ENCODE measurements at places on chromosomes 12 and 14.

- no peak for DNase-seq
Observed at GRCh38 chr12:79156846-79157463, 292.4 kb downstream of the SYT1 start.

- no peak for DNase-seq
Observed at GRCh38 chr12:107600581-107601144, 84.9 kb upstream of the PWP1 start.

- no peak for DNase-seq
Observed at GRCh38 chr14:95464514-95464913, 51.9 kb downstream of the SYNE3 start.

DNA sequence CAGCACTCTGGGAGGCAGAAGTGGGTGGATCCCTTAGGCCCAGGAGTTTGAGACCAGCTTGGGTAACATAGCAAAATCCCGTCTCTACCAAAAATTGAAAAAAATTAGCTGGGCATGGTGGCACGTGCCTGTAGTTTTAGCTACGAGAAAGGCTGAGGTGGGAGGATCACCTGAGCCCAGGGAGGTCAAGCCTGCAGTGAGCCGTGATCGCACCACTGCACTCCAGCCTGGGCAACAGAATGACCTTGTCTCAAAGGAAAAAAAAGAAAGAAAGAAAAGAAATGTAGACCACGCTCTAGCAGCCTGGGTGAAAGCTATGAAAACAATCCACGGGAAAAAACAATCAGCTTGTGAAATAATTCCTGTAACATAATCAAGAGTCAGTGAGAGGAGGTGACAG, 29.0 kb downstream of the SARNP start:
- no peak for DNase-seq

DNA sequence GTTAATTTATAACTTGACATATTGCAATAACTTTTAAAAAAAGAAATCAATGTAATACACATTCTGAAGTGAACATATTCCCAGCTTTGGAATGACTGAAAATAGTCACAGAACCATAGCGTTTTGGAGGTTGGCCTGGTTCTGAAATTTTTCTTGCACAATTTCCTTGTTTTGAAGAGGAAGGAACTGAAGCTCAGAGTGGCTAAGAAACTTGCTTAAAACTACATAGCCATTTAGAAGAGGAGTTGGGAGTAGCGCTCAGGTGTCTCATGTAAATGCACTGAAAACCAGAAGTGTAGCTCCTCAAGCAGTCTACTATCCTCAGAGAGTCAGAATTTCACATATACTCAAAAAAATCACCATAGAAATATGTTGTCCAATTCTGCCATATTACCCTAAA, 41.2 kb downstream of the SLC38A1 start:
- no peak for DNase-seq

DNA sequence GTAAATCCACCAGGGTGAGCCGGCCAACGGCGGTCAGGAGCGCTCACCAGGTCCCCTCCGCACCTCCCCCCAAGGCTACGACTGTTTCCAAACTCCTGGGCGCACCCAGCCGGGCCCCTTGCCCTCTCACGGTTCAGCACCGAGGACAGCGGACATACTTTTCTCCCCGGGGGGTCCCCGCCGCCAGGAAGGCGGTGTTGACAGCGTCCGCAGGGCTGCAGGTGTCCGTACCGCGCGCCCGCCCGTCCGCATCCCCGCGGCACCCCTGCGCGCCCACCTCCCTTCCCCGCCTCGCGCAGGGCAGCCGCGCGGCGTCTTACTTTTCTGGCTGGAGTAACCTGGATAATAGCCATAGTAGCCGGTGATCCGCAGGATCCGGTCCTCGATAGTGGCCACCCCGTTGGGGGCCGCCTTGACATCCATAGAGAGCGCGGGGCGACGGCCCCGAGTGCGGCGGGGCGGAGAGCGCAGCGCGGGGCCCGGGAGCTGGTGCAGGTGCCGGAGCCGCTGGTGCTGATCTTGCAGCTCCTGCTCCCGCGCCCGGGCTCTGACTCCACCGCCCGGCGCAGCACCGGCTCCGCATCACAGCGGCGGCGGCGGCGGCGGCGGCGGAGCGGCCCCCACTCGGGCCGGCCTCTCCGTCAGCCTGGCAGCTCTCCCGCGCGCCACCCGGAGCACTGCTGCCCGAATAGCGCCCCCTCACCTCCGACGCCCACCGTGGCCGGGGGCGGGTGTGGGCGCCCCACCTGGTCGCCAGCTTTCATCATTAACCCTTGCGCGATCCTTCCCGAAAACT, at the start of gene SLC35F4:
Gene SLC35F4 (minus strand): TSS at position 690 of the 796 bp plus-strand sequence.
- no peak for DNase-seq

GRCh38 chr12:132436791-132437251, 53.1 kb upstream of the FBRSL1 start:
- no peak for DNase-seq

GRCh38 chr12:10722502-10722904, 620 bp downstream of the YBX3 start:
- DNase-seq: no peak

DNA sequence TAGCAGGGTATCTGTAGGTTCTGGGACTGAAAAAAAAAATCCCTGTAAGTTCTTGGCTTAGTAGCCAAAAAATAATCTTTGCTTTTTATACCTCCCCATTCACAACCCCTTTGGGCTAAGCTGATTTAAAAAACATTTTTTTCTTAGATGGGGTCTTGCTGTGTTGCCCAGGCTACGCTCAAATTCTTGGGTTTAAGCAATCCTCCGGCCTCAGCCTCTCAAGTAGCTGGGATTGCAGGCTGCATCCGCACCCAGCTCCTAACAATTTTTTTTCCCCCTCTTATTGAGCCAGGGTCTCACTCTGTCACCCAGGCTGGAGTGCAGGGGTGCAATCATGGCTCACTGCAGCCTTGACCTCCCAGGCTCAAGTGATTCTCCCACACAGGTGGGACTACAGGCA, 9.1 kb upstream of the ISM2 start:
- DNase-seq: no peak

DNA sequence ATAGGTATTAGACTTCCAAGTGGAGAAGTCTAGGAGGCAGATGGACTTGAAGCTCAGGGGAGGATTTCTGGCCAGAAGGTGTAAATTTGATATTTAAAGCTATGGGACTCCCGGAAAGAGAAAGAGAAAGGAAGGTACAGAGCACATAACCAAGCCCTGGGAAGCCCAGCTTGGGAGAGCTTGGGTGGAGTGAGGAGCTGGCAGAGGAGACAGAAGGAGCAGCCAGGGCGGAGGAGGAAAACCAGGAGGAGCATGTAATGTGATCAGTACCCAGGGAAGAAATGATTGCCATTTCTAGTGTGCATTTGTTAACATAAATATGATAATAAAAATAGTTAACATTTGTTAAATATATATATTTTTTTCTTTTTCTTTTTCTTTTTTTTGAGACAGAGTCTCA, 67.4 kb downstream of the KICS2 start:
- no peak for DNase-seq

- no peak for DNase-seq
Observed at GRCh38 chr14:71524320-71524982, 407.8 kb upstream of the RGS6 start.

DNA sequence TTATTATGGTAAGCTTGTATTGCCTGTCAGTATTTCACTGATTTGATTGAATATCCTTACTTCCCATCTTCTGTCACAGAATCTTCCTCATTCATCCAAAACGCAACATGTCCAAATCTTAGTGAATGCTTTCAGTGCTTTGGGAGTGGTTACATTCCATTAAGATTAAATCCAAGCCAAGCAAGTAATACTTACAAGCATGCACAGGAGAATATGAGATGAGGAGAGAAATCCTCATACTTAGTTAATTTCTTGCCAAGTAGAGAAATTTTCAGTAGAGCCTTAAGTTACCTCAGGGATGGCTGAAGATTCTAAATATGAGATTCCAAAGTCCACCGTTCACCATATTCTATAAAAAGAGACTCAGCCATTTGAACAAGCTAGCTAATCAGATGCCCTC, 316.0 kb downstream of the RAD51B start:
- no peak for DNase-seq

GRCh38 chr12:26940516-26941214, 2.4 kb downstream of the FGFR1OP2 start:
- DNase-seq: no peak

DNA sequence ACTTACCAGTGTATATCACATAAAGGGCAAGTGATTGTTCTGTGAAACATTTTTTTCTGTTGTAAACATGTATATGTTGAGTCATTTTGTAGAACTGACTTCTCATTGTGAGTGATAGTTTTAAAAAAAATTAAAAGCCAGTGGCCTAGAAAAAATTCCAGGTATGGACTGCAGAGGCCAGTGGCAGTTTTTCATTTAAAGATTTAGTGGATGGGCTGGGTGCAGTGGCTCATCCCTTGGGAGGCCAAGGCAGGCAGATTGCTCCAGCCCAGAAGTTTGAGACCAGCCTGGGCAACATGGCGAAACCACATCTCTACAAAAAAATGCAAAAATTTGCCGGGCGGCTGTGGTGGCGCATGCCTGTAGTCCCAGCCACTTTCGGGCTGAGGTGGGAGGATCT, 84.7 kb upstream of the MDM1 start:
- no peak for DNase-seq

DNA sequence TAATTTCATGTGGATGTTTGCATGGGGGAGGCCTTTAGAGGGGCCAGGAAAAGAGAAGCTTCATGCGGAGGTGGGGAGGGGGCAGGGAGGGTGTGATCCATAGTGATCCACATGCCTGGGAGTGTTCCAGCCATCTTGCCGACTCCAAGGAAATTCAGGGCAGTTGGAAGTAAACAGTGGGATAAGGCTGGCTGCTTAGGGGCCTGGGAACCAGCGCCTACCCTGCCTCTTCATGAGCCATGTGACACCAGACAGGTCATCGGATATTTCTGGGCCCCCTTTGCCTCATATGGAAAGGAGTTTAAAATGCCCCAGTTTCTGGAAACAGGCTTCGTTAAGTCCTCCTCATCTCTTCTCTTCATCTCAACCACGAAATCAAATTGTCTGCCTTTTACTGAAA, 983.2 kb downstream of the BCL11B start:
- DNase-seq: no peak

GRCh38 chr12:132542661-132543060, 52.7 kb downstream of the FBRSL1 start:
- DNase-seq: no peak

GRCh38 chr14:67263499-67264149, 22.4 kb downstream of the PALS1 start:
- DNase-seq: no peak

DNA sequence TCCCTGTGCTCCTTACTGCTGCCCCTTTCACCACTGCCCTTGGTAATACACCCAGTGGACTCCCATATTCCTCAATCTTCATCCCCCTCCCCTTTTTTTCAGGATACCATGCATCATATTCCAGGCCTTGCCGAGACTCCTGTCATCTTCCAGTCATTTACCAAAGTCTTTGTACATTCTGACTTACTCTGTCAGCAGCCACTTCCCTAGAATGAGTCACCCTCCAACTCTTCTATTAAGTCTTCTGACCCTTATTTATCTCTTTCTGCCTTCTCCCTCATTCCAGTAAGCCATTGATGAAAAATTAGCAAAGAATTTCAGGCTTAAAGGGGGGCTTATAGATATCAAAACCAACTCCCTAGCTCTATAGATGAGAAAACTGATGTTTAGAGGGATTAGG, 128.0 kb downstream of the STXBP6 start:
- peak; percentile 42 for DNase-seq

DNA sequence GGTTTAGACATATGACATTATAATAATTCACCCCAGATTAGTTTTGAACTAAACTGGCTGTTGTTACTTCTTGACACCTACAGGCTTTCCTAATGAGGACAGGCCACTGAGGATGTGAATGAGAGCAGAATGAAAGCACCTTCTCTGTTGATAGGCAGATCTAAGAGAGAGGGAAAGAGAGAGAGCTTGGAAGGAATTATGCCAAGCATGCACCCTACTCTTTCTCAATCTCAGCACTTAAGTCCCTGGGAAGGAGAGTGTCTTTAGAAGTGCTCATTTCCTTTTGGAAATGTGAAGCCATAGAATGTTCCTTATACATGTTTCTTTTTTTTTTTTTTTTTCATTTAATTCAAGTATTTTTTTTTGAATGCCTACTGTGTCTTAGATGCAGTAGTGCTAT, 49.0 kb downstream of the TBC1D15 start:
- no peak for DNase-seq

GRCh38 chr12:75161488-75161887, 48.2 kb downstream of the KCNC2 start:
- no peak for DNase-seq

DNA sequence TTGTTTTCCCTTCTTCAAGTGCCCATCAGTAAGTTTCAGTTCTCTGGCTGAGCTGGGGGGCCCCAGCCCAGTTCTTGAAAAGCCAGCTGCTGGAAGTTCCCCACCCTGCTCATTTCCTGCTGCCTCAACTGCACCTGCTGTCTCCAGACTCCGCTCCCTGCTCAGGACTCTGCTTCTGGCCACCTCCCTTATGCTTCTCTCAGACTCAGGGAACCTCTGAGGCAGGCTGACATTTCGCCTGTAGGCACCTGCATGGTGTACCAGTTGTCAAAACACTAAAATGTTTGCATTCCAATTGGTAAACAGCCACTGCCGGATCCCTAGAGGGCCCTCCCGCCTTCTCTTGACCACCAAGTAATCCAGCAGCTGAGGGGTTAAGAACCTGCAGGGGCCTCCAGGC, 136.5 kb upstream of the VRK1 start:
- DNase-seq: no peak

GRCh38 chr14:75123991-75124390, 2.9 kb downstream of the NEK9 start:
- DNase-seq: peak; percentile 68

DNA sequence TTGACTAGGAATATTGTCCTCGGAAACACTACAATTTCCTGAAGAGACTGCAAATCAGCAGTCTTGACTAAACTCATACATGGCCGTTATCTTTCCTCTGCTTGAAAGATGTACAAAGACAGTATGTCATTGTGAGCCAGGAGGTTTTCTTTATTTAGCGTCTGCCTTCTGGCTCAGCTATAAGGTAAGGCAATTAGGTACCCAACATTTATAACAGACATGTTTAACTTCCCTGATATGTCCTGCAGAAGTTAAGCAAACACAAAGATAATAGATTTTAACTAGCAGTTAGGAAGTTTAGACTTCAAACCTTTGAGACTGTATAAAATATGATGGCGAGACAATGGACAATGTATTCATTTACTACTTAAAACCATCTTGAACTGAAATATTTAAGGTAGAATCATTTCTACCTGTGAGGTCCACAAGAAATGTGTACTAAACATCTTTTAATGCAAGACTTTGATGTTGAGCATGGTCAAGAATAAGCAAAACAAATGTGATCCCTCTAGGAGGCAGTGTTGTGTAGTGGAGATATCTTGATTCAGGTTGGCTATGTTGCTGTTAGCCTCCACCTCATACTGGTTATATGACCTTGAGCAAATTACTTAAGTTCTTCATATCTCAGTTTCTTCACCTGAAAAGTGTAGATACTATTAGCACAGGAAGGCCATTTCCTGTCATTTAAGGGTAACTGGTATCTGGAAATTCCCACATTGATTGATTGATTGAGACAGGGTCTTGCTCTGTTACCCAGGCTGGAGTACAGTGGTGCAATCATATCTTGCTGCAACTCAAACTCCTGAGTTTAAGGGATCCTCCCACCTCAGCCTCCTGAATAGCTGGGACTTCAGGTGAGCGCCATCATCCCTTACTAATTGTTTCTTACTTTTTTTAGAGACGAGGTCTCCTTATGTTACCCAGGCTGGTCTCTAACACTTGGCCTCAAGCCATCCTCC, 96.3 kb upstream of the EEA1 start:
- DNase-seq: no peak

Data from foreskin melanocyte (primary cell).